ENCODE measurements at places on chromosomes 4 and X. TPM values are rescaled to one million over a fixed set of nuclear protein-coding genes. Genes with fewer than 3 reads are reported as not detected.

DNA sequence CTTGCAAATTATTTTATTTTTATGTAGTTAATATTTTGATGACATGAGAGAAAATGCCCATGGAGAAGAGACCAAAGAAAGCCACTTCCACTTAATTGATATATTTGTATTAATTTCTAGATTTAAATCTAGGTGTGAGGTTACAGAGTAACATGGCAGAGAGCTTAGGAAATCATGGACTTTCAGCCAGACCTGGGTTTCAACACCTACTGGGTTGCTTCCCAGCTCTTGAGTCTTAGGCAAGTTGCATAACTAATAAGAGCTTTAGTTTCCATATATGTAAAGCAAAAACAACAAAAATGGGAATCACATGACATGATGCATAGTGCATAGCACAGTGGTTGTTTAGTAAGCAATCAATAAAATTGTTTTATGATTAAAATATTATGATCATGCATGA is 413.3 kb downstream of the CCSER1 start:
- DNase-seq, result no peak

GRCh38 chr4:72702948-72703347 is 133.9 kb upstream of the ADAMTS3 start:
- DNase-seq, result no peak

DNA sequence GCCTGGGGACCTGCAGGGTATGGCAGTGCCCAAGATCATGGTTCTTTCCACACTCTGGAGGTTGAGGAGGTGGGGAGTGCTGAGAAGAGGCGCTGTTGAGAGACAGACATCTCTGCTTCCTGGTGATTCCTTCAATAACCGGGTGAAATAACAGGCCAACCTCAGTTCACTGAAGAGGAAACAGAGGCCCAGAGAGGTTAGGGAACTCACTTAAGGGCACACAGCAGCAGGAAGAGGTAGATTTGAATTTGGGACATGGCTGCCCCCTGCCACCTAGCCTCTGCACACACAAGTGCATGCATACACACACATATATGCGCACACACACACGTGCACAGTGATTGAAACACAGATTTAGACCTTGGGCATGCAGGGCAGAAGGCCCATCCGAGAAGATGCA is 24.9 kb upstream of the HMX1 start:
- no peak for DNase-seq

- peak; percentile 0 for DNase-seq
Measured at GRCh38 chr4:31408121-31408520, 688.0 kb downstream of the PCDH7 start.

DNA sequence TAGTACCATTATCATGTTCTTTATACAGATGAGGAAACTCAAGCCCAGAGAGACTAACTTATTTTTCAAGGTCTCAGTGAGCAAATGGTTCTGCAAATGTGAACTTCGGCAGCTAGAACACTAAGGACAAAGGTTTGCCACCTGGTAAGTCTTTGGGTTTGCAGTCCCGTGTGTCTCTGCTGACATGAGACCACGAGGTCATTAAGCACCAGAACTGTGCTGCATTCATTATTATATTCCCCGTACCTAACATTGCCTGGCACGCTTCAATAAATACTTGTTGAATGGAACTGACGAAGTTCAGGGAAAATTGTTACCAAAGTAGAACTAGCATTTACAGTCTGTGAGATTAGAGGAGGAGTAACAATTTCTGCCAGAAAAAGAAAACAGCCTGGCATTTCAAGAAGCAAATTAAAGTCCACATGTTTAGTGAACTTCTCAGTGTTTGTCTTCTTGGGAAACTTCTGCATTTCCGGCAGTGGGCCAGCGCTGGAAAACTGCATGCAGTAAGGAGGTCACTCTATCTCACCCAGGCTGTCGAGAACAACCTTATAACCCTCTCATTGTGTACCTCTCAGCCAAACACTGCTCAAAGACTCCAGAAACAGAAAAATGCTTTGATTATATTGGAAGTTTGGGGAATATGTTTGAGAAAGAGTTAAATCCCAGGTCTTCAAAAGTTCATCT is 67.4 kb upstream of the CPEB2 start:
- DNase-seq, result no peak

Gene GUCY2F
- total RNA-seq, result 0.24 TPM

Gene SYTL5
- 17.2 TPM for total RNA-seq

Data from A673 (cell line).